ENCODE measurements at places on chromosomes 6 and 20. TPM values are rescaled to one million over a fixed set of nuclear protein-coding genes. Genes with fewer than 3 reads are reported as not detected.

The SMPDL3A gene
- 12.6 TPM for total RNA-seq

DNA sequence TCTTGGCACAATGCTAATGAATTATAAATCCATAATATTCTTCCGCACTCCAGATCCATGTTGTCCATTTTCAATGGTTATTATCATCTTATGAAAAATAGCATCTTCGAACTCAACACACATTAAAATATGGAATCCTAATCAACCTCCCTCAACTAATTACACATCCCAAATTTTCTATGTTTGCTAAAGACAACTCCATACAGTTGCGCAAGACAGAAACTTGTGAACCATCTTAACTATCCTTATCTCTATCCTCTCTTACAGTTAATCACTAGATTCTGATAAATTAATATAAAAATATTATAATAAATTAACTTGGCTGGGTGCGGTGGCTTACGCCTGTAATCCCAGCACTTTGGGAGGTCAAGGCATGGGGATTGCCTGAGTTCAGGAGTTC, 38.3 kb upstream of the TFAP2B start:
- no peaks in the 10 kb centered on the region for H3K36me3 ChIP-seq
- H3K27ac ChIP-seq: no peak overlapping the region
- no peaks in the 10 kb centered on the region for H3K27me3 ChIP-seq
- no peaks in the 10 kb centered on the region for H3K4me1 ChIP-seq
- DNase-seq: no peak
- no peak overlapping the region for H3K4me3 ChIP-seq

DNA sequence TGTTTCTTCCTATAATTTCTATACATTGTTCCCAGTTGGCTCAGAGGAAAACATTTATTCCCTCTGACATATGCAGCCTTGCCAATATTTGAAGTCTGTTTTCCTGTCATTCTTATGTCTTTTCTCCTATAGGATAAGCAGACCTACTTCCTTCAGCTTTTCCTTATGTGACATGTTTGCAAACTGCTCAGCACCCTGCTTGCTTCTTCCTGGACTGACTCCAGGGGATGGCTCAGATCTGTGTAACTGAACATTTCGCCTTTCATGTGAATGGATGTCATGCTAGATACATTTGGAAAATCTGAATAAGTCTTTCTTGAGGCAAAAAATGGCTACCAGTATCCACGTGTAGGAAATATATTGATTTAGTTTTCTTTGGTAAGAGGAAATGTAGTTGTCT, 113.2 kb downstream of the CARMIL1 start:
- H3K27ac ChIP-seq: no peak overlapping the region
- H3K4me1 ChIP-seq: no peaks in the 10 kb centered on the region
- no peak overlapping the region for H3K4me3 ChIP-seq
- H3K27me3 ChIP-seq: no peaks in the 10 kb centered on the region

The C6orf141 gene
- 9.3 TPM for total RNA-seq

GRCh38 chr6:158057213-158057987, 75.7 kb downstream of the SYNJ2 start:
- no peaks in the 10 kb centered on the region for H3K36me3 ChIP-seq
- H3K27ac ChIP-seq: peak overlapping the region; percentile 19
- H3K4me3 ChIP-seq: no peak overlapping the region
- no peaks in the 10 kb centered on the region for H3K27me3 ChIP-seq
- no peak for DNase-seq

The CTNNBL1 gene
- total RNA-seq: 16.5 TPM

- no peak for DNase-seq
- no peaks in the 10 kb centered on the region for H3K36me3 ChIP-seq
- no peaks in the 10 kb centered on the region for H3K27me3 ChIP-seq
- no peak overlapping the region for H3K27ac ChIP-seq
Measured at GRCh38 chr6:20162515-20162914, 49.8 kb downstream of the MBOAT1 start.

DNA sequence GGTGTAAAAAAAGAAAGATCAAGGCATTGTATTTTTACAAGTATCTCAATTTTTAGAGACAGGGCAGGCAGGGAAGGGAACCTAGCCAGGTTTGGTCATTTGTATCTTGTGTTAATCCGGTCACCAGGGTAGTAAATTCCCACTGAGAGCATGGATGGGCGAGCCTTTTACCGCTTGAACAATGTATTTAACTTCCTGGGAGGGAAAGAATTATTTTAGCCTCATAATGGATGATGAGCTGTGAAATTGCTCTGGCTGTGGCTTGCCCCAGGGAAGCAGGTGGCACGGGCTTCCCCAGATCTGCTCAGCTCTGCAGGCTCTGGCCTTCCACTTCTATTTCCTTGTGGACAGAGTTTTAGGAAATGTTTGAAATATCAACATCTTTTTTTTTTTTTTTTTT, 72.9 kb downstream of the TOX2 start:
- H3K36me3 ChIP-seq: no peaks in the 10 kb centered on the region
- H3K4me1 ChIP-seq: no peaks in the 10 kb centered on the region
- H3K4me3 ChIP-seq: no peak overlapping the region
- H3K27ac ChIP-seq: no peak overlapping the region

GRCh38 chr20:60732322-60732721, 519.7 kb upstream of the CDH4 start:
- no peak overlapping the region for H3K4me3 ChIP-seq
- H3K36me3 ChIP-seq: no peaks in the 10 kb centered on the region
- H3K27me3 ChIP-seq: peaks cover 3% of the 10 kb centered on the region
- no peak for DNase-seq
- H3K27ac ChIP-seq: no peak overlapping the region

GRCh38 chr6:116253188-116253504, 729 bp downstream of the TSPYL4 start:
- H3K4me3 ChIP-seq: peak overlapping the region; percentile 91
- no peaks in the 10 kb centered on the region for H3K36me3 ChIP-seq
- no peak for DNase-seq
- H3K27ac ChIP-seq: peak overlapping the region; percentile 91

The LY6G6C gene
- total RNA-seq: not detected

GRCh38 chr6:88813045-88813444, 150.4 kb downstream of the RNGTT start:
- no peaks in the 10 kb centered on the region for H3K36me3 ChIP-seq
- no peaks in the 10 kb centered on the region for H3K4me1 ChIP-seq
- H3K27ac ChIP-seq: no peak overlapping the region
- DNase-seq: no peak
- H3K4me3 ChIP-seq: no peak overlapping the region
- no peaks in the 10 kb centered on the region for H3K27me3 ChIP-seq

GRCh38 chr6:67345946-67346345, 1289.1 kb upstream of the ADGRB3 start:
- no peaks in the 10 kb centered on the region for H3K4me1 ChIP-seq
- H3K27me3 ChIP-seq: no peaks in the 10 kb centered on the region
- H3K36me3 ChIP-seq: no peaks in the 10 kb centered on the region
- no peak overlapping the region for H3K27ac ChIP-seq

- no peaks in the 10 kb centered on the region for H3K36me3 ChIP-seq
- H3K27ac ChIP-seq: no peak overlapping the region
- H3K27me3 ChIP-seq: no peaks in the 10 kb centered on the region
- no peak overlapping the region for H3K4me3 ChIP-seq
Measured at GRCh38 chr6:170155464-170156196, 135.2 kb downstream of the DLL1 start.

GRCh38 chr20:31969991-31970390, 2.0 kb downstream of the XKR7 start:
- no peak overlapping the region for H3K27ac ChIP-seq
- no peaks in the 10 kb centered on the region for H3K4me1 ChIP-seq
- no peak for DNase-seq
- no peaks in the 10 kb centered on the region for H3K36me3 ChIP-seq
- no peak overlapping the region for H3K4me3 ChIP-seq
- H3K27me3 ChIP-seq: peaks cover 11% of the 10 kb centered on the region

The PBOV1 gene
- not detected for total RNA-seq

- no peak for DNase-seq
- no peaks in the 10 kb centered on the region for H3K4me1 ChIP-seq
- no peak overlapping the region for H3K27ac ChIP-seq
- no peaks in the 10 kb centered on the region for H3K27me3 ChIP-seq
Measured at GRCh38 chr6:18102783-18103509, 19.5 kb downstream of the NHLRC1 start.

DNA sequence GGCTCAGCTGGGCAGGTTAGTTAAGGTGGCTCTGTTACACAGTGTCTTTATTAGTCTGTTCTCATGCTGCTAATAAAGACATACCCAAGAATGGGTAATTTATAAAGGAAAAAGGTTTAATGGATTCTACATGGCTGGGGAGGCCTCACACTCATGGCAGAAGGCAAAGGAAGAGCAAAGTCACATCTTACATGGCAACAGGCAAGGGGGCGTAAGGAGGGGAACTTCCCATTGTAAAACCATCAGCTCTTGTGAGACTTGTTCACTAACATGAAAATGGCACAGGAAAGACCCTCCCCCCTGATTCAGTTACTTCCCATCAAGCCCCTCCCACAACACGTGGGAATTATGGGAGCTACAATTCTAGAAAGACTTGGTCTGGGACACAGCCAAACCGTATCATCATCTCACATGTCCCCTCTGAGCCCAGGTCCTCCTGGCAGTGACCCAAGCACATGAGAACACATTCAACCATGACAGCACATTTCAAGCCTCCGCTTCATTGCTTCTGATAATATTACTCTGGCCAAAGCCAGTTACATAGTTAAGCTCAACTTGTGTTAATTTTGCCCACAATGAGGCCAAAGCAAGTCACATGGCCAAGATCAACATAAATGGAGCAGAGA, 383.9 kb downstream of the PLCB1 start:
- H3K4me1 ChIP-seq: no peaks in the 10 kb centered on the region
- DNase-seq: no peak
- no peaks in the 10 kb centered on the region for H3K27me3 ChIP-seq
- H3K36me3 ChIP-seq: no peaks in the 10 kb centered on the region

The POPDC3 gene
- 0.35 TPM for total RNA-seq

The IL20RA gene
- 9.3 TPM for total RNA-seq

- H3K4me1 ChIP-seq: no peaks in the 10 kb centered on the region
- no peaks in the 10 kb centered on the region for H3K36me3 ChIP-seq
- no peak overlapping the region for H3K27ac ChIP-seq
- H3K4me3 ChIP-seq: no peak overlapping the region
Measured at GRCh38 chr6:73929405-73929804, 233.4 kb downstream of the CD109 start.

The CCN5 gene
- 1.1 TPM for total RNA-seq

The SLC13A3 gene
- total RNA-seq: 5.1 TPM

The FYN gene
- total RNA-seq: 15.1 TPM

DNA sequence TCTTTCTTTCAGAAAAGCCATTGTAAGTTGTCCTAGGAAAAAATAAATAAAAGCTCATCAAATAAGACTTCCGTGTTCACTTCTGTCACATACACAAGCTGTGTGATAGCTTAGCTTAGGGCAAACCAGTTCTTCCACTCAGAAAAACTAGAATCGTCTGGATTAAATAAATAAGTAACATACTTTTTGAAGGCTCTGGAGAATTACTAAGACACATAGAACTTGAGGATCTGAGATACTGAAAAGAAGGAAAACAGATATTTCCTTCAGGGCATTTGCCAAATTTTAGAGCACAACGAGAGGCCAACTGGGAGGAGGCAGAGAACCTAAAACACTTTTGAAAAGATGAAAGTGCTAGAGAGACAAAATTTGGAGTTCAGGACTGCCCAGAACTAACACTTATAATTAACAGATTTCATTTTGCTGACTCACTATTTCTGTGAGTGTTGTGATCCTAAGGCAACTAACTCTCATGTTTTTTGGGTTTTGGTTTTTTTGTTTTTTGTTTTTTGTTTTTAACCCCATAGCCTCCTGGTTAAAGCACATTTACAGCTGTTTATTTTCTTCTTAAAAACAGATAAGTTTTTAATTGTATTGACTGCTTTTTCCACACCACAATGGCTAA, 38.7 kb upstream of the THEMIS start:
- no peaks in the 10 kb centered on the region for H3K36me3 ChIP-seq
- no peak overlapping the region for H3K4me3 ChIP-seq
- H3K27me3 ChIP-seq: no peaks in the 10 kb centered on the region
- H3K4me1 ChIP-seq: no peaks in the 10 kb centered on the region

- H3K36me3 ChIP-seq: no peaks in the 10 kb centered on the region
- H3K4me1 ChIP-seq: no peaks in the 10 kb centered on the region
- H3K4me3 ChIP-seq: no peak overlapping the region
Measured at GRCh38 chr20:51423810-51424209, 118.7 kb downstream of the NFATC2 start.

The EYA4 gene
- 0.08 TPM for total RNA-seq

The ID4 gene
- total RNA-seq: 14.5 TPM

GRCh38 chr6:143698759-143699429, 21.1 kb downstream of the PHACTR2 start:
- no peaks in the 10 kb centered on the region for H3K36me3 ChIP-seq
- peaks cover 28% of the 10 kb centered on the region for H3K4me1 ChIP-seq
- no peak for DNase-seq

- no peaks in the 10 kb centered on the region for H3K4me1 ChIP-seq
- no peak overlapping the region for H3K27ac ChIP-seq
- no peak overlapping the region for H3K4me3 ChIP-seq
- H3K36me3 ChIP-seq: no peaks in the 10 kb centered on the region
Measured at GRCh38 chr20:5511505-5511904, 194.8 kb upstream of the PROKR2 start.

The BTN1A1 gene
- not detected for total RNA-seq

DNA sequence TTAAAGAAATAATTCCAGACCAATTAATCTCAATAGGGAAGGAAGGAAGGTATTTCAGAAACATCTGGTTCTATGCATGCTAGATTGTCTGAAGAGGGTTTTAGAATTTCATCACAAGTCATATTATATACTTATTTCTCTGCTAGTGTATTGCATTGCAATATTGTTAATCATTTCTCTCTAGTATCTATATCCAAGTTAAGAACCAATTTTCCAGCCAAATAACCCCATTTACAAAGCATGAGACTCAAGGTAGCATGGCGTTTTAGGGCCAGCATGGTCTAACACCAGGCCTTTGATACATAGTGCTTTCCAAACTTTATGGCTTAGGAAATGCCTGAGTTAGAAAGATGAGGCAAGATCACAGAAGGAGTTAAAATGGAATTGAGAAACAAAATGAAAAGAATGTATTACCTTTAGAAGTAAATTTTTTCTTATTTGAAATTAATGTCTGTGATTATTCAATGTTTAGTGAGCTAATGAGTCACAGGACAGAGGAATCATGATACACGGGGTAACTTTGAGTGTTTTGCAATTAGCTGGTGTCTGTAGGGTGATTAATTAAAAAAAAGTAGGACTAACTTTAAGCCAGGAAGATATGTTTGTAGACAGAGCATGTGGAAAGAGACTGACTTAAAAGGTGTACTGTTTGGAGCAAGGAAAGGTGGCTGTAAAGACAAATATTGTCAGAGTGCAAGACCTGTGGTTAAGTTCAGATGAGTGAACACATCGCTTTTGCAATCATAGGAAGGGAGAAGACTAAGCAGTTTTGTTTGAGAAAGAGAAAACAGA, 1006.2 kb upstream of the CITED2 start:
- H3K27ac ChIP-seq: no peak overlapping the region
- no peaks in the 10 kb centered on the region for H3K27me3 ChIP-seq
- DNase-seq: no peak
- peaks cover 10% of the 10 kb centered on the region for H3K4me1 ChIP-seq
- H3K36me3 ChIP-seq: no peaks in the 10 kb centered on the region
- no peak overlapping the region for H3K4me3 ChIP-seq

- no peaks in the 10 kb centered on the region for H3K36me3 ChIP-seq
- H3K4me3 ChIP-seq: peak overlapping the region; percentile 19
- no peaks in the 10 kb centered on the region for H3K4me1 ChIP-seq
- DNase-seq: peak; percentile 67
Measured at GRCh38 chr6:50816115-50816675, 2.5 kb upstream of the TFAP2B start.
